ENCODE measurements at places on chromosomes 4 and X. TPM values are rescaled to one million over a fixed set of nuclear protein-coding genes. Genes with fewer than 3 reads are reported as not detected.
A peak's percentile ranks its signal among the peaks of the same experiment; 100 is the strongest.

GRCh38 chr4:120207021-120207420 lies 140.4 kb upstream of the MAD2L1 start:
- no peak for DNase-seq

GRCh38 chrX:6228720-6229119 lies at the start of gene NLGN4X:
NLGN4X (minus strand) TSS chrX:6228867; CDS start chrX:6151466, 77,401 bp downstream.
- peak; percentile 14 for DNase-seq

DNA sequence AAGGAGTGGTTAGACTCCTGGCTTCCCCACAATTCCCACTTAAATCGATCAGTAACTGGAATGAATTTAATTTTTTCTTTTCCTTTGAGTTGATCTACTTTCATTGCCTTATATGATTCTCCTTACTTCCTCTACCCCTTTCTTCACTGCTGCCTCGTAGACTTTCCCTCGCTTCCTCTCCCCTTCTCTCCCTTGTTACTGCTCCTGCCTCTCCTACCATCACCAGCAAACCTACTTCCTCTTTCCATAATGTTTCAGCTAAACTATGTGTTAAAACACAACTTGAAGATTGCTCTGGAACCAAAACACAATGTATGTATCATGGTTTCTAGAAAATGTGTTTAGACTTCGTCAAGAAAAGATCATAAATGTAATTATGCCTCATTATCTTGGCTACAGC lies 132.0 kb upstream of the TET2 start:
- no peak for DNase-seq

DNA sequence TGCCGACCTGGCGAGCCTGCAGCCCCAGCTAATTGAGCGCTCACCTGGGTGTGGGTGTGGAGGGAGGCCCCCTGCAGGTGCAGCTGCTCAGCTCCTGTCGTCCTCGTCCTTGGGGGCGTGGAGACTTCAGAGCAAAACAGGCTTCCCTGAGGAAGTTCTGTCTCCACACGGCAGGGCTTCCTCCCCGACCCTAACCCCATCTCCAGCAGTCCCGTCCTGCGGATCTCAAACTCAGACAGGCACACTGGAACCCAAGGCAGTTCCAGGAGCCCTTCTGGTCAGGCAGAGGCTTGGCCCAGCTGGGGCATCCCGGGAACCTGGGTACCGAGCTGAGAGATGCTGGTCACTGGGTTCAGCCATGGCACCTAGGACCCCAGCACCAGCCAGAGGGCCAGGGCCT lies 24.4 kb downstream of the TACC3 start:
- no peak for DNase-seq

GRCh38 chrX:45614853-45615252 lies 414.2 kb upstream of the DIPK2B start:
- no peak for DNase-seq

- no peak for DNase-seq
Measured at GRCh38 chr4:180434131-180434895, 1808.9 kb upstream of the TENM3 start.

GRCh38 chr4:83454686-83455085 lies 937 bp downstream of the HELQ start:
- no peak for DNase-seq

DNA sequence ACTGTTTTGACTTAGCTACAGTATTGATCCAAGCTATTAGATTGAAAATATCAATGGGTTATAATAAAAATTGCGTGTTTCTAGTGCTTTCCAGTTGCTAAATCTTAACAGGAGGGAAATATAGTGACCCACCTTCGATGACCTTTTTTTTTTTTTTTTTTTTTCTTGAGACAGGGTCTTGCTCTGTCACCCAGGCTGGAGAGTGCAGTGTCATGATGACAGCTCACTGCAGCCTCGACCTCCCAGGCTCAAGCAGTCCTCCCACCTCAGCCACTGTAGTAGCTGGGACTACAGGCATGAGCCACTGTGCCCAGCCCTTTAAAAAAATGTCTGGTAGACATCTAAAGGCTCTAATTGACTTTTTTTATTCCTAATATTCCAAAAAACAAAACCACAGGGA lies 3.8 kb upstream of the ASB5 start:
- DNase-seq: no peak

DNA sequence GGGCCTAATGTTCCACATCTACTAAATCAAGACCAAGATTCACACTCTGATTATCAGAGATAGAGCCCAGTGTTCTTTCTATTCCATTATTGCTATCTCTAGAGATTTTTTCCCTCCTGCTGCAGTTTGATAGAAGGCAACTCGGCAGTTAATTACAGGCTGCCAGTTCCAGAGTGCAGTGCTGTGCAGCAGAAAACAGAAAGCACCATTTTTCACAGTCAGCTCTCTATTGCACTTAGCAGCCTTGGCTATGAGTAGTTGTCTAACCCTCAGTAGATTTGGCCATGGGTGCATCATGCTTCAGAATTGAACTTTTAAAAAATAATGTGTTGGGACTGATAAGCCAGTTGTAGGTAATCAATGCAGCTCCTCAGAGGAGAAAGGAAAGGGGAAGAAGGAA lies 295.3 kb downstream of the MID1IP1 start:
- no peak for DNase-seq

XAGE1A gene
- not detected for polyA plus RNA-seq

CCDC120 gene
- polyA plus RNA-seq: 11.5 TPM

NR0B1 gene
- polyA plus RNA-seq: 0.19 TPM

PPEF1 gene
- 0.59 TPM for polyA plus RNA-seq
